A549 treated with CpdA at 1 μM for 4 hours (cell line): ENCODE measurements at places on chromosomes 5 and 9. TPM values are rescaled to one million over a fixed set of nuclear protein-coding genes. Genes with fewer than 3 reads are reported as not detected.

BARHL1 gene
- 0.06 TPM in 1 of 5 replicates, not detected in the others for total RNA-seq

DND1 gene
- total RNA-seq, result 0.47 to 1.0 TPM (median 0.82 TPM) in 5 replicates

CAMK2A gene
- 0.87 to 1.4 TPM (median 1.1 TPM) in 5 replicates for total RNA-seq

TENT4A gene
- total RNA-seq, result 20.6 to 23.9 TPM (median 23.3 TPM) in 5 replicates

MELK gene
- total RNA-seq, result 68.4 to 84.9 TPM (median 73.9 TPM) in 5 replicates
